ENCODE measurements at places on chromosomes 5 and 9.
A peak's percentile ranks its signal among the peaks of the same experiment; 100 is the strongest.

GRCh38 chr9:84435902-84436301 lies 95.3 kb upstream of the SLC28A3 start:
- DNase-seq = no peak

- no peak for DNase-seq
Measured at GRCh38 chr5:119301906-119302305, 53.9 kb upstream of the TNFAIP8 start.

DNA sequence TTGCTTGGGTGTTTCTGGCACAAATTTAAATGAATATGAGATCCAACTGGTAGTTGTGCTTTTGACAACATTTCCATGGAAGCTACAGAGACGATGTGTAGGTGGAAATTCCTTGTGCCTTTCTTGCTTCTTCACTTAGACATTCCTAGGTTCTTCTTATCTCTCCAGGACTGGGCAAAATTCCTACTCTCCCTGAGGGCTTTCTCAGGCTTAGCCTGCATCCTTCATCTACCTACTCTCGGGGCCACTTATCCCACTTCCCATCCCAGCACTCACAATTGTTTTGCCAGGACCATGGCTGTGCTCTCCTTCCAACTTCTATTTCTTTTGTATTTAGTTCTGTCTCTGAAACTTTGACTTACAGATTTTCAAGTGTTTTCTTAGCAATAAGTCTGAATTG lies 17.8 kb upstream of the SPINK1 start:
- no peak for DNase-seq

GRCh38 chr9:5575000-5575399 lies 53.9 kb upstream of the RIC1 start:
- no peak for DNase-seq

DNA sequence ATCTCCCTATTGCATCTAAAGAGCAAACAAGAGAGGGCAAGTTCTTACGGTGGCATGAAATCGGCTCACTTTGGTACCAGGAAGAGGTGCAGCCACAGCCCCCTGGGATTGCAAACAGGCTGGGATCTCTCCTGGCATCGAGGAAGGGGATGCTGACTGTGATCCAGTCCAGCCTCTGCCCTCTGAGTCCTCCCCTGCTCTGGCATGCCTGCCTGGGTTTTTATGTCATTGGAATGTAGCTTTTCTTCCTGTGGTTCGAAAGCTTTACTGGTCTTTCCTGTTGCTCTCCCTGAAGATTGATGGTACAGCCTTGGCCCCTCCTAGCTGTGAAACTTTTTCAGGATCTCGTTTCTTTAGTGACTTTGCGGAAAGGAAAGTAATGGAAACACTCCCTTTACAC lies 6.6 kb downstream of the SLC46A2 start:
- DNase-seq = peak; percentile 37

- DNase-seq = peak; percentile 18
Measured at GRCh38 chr9:74497748-74498620, 849 bp downstream of the RORB start.

DNA sequence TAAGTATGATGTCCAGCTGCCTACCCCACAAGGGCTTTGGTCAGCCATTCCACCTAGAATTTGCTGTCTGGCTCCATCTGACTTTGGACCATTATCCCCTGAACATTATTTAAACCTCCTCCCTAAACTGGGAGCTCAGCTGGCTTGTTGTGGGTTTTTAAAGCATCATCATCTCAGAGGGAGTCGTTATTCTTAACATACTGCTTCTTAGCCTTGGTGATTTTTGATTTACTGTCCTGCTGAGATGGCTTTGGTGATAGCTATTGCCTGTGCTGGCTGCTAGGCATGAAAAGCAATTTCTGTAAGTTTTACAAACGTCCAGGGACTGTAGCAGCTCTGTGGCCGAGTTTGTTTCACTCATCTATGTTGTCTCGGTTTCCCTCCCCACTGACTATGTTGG lies 256.1 kb downstream of the NR3C1 start:
- DNase-seq = no peak
